ENCODE measurements at places on chromosomes 16 and 17.

DNA sequence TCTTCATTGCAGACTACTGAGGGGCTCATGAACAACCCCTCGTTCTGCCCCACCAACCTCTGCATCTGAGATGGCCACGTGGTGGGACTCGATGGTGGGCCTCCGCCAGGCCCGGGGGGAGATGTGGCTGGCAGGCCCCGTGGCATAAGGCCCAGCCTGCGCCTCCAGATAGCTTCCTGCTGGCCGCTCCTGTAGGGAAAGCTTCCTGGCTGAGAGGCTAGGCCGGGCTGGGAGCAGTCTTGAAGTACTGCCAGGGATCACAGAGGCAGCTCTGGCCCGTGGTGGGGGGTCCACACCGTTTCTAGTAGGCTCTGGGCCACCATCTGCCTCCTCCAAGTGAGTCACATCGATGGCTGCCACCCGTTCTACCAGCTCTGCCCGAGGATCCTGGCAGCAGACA lies 7.6 kb downstream of the CAMKK1 start:
- no peak for DNase-seq

DNA sequence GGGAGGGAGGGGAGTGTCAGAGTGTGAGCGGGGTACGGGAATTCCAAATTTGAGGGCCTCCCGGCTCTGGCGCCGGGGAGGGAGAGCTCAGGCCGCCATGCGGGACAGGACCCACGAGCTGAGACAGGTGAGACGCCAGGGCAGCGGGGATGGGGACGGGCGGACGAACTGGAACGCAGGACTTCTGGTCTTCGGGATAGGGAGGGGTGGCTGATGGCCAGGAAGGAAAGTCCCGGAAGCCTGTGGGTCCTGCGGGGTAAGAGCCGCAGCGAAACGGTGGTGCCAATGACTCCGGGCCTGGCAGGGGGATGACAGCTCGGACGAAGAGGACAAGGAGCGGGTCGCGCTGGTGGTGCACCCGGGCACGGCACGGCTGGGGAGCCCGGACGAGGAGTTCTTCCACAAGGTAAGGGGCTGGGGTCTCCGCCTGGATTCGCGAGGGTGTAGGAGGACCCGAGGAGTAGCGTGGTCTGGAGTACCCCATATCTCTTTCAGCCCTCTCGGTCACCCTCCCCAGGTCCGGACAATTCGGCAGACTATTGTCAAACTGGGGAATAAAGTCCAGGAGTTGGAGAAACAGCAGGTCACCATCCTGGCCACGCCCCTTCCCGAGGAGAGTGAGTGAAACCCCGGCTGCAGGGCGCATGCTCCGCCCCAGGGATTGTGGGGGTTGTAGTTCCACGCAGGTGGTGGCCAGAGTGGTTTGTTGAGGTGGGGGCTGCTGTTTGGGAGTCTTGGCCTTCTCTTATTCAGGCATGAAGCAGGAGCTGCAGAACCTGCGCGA lies 543 bp downstream of the STX4 start:
- peak; percentile 97 for DNase-seq

DNA sequence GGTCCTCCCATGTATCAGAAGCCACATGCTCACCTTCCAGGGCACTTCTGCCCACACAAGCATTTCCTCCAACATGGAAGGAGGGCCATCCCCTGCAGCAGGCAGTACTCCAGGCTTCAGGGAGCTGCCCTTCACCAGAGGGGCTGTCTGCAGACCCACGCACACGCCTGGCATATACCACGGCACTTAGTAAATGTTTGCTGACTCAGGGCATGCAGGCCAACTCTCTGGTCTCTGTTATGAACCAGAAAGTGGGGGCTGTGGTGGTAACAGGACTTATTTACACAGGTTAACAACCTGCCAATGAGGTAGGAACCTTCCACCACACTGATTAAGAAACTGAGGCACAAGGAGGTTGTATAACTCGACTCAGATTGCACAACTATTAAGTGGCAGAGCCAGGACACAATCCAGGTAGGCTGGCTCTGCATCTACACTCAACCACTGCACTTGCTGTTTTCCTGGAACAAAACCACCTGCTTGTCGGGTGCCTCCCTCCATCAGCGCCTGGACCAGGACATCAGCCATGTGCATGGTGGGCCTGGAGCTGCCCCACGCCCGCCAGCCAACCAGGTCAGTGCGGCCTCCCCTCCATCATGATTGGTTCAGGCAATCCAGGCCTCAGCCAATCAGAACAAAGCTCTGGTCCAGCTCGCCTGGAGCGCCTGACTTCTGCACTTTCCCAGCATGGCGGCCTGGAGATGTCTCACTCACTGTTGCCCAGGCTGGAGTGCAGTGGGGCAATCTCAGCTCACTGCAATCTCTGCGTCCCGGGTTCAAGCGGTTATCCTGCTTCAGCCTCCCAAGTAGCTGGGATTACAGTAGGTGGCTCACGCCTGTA lies 19.2 kb downstream of the ACTG1 start:
- DNase-seq = no peak

GRCh38 chr17:81419319-81419885 lies 24.1 kb downstream of the BAHCC1 start:
- DNase-seq = no peak

DNA sequence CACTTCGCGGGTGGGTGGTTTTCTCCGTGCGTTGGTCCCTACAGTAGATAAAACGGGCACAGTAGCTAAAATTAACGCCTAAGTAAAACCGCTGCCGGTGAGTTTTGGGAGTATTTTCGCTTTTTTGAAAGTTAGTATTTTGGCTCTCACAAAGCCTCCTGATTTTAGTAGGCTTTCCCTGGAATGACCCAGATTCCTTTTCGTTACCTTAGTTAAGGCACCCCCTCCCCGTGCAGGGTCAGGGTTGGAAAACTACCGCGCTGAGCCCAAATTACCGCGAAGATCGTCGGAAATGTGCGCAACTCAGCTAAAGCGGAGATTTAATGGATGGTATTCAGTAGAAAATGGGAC lies 28.3 kb upstream of the ST6GALNAC1 start:
- no peak for DNase-seq

DNA sequence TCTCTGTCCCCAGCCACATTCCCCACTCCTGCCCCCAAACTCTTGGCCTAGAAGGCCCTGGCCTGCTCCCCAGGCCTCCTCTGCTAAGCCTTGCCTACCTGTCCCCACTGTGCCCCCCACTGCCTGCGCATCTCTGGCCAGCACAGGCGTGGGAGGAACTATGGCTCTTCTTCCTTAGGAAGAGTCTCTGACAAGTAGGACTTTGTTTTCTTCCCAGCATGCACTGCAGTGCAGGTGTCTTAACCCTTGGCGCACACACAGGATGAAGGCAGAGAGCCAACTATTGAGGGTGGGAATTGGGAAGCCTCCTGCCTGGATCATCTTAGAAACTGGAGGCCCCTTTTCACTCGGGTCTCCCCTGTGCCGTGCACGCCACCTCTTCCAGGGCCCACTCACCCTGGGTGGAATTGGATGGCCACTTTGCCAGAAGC lies 3.6 kb downstream of the AMDHD2 start:
- peak; percentile 57 for DNase-seq

- DNase-seq = no peak
Observed at GRCh38 chr17:47937941-47938340, 3.4 kb upstream of the PNPO start.

All from spleen (tissue), 13 donors.